Daoy (cell line): ENCODE measurements at places on chromosomes 5 and 9. TPM values are rescaled to one million over a fixed set of nuclear protein-coding genes. Genes with fewer than 3 reads are reported as not detected.

The PCDHGB4 gene
- total RNA-seq = 0.06 and 0.09 TPM in 2 replicates

The TAS2R1 gene
- not detected in 2 replicates for total RNA-seq

The LCN10 gene
- not detected in 2 replicates for total RNA-seq

The ARID3C gene
- total RNA-seq = not detected in 2 replicates

DNA sequence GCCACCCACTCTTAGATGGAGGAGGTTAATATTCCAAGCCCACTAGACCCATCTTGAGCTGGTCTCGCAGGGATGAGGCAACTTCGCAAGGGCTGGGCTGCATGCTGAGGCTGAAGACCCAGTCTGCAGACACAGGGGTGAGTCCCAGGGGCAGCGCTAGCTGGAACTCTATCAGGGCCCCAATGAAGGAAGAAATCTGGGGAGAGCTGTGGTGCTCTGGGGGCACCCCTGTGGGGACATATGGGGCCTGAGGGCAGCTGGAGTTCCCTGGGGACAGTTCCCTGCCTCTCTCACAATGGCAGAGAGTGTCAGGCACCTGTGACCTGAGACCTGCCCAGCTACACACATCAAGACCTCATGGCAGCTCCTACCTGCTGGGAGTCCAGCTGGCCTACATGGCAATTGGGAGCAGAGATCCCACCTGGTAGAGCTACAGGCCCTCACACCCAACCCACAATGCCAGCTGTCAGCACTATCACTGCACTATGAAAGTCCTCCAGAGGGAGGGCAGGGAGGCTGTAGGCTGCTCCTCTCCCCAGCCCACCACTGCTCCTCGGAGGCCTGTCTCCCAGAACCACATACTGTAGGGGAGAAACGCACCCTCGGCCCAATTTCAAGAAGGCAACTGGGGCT lies 202.2 kb downstream of the GABBR2 start:
- DNase-seq = no peak

DNA sequence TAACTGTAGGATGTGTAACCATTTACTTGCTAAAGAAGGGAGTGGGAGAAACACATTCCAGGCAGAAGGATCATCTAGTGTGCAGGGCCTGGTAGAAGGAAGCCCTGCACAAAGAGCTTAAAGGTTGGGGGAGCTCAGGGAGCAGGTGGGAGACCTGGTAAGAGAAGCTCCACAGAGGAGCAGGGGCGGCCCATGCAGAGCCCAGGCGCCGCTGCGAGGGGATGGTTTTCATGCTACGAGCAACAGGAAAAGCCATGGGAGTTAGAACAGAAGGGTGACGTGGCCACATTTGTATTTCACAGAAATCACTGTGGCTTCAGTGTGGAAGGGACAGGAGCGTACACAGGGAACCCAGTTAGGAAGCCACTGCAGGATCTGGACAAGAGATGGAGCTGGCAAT lies 73.1 kb downstream of the PDE6A start:
- no peak for DNase-seq
